Activated CD8-positive, alpha-beta T cell treated with anti-CD3 and anti-CD28 coated beads, Interleukin-2, amount 10 ng/mL, durations not matched to agents 7 days and 5 days (primary cell): ENCODE measurements at places on chromosomes 5 and 9. TPM values are rescaled to one million over a fixed set of nuclear protein-coding genes. Genes with fewer than 3 reads are reported as not detected.
A peak's percentile ranks its signal among the peaks of the same experiment; 100 is the strongest.

GRCh38 chr9:37034305-37034937, 353 bp upstream of the PAX5 start:
- peaks cover 89% of the 10 kb centered on the region for H3K27me3 ChIP-seq
- peaks cover 5% of the 10 kb centered on the region for H3K36me3 ChIP-seq
- H3K27ac ChIP-seq: no peak overlapping the region
- peak overlapping the region; percentile 49 for H3K4me3 ChIP-seq
- DNase-seq: no peak

- H3K27me3 ChIP-seq: no peaks in the 10 kb centered on the region
- no peak for DNase-seq
- H3K4me1 ChIP-seq: no peaks in the 10 kb centered on the region
- no peaks in the 10 kb centered on the region for H3K36me3 ChIP-seq
- no peak overlapping the region for H3K4me3 ChIP-seq
- H3K27ac ChIP-seq: no peak overlapping the region
These were observed 892.9 kb downstream of the NR2F1-AS1 start for GRCh38 chr5:92687821-92688722.

DNA sequence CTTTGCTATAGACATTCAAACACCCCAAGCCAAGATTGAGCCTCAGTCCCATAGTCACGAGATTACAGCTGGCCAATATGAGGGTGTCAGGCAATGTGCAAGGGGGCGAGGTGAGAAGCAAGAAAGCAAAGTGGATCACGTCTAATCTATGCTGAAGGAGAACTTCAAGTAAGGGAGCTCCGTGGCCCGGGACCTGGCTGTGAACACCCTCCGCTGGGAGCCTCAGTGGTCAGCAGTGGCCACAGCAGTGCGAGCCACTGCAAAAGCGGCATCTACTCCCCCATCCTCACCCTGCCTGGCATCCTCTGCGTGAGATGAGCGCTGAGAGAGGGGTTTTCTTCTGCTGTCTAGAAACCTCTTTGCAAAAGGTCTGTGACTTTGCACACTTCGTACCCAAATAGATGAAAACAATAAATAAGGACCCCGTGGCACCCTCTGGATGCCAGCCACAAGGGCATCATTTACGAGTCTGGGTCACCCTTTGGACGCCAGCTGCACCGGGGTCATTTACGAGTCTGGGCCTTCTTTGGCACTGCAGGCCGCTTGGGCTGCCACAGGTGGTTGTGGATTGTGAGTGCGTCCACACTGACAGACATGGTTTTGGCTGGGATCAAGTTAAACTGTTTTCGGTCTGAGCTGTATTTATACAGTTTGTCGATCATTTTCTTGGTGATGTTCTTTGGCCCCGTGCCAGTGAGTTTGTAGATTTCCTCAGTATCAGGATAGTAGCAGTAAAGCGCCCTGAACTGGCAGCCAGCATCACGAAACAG, 96.4 kb downstream of the CAMSAP1 start:
- no peak overlapping the region for H3K27ac ChIP-seq
- DNase-seq: no peak
- no peaks in the 10 kb centered on the region for H3K27me3 ChIP-seq
- H3K36me3 ChIP-seq: peaks cover 14% of the 10 kb centered on the region

- H3K4me1 ChIP-seq: peaks cover 1% of the 10 kb centered on the region
- no peaks in the 10 kb centered on the region for H3K27me3 ChIP-seq
- DNase-seq: no peak
- no peak overlapping the region for H3K27ac ChIP-seq
These were observed 143.2 kb upstream of the TRIM32 start for GRCh38 chr9:116543731-116544400.

GRCh38 chr5:180173198-180173544, 35.8 kb downstream of the RASGEF1C start:
- H3K27ac ChIP-seq: no peak overlapping the region
- H3K27me3 ChIP-seq: no peaks in the 10 kb centered on the region
- H3K4me3 ChIP-seq: no peak overlapping the region
- no peaks in the 10 kb centered on the region for H3K4me1 ChIP-seq
- H3K36me3 ChIP-seq: no peaks in the 10 kb centered on the region

Gene GARIN3
- not detected for total RNA-seq

Gene FGF10
- total RNA-seq: not detected

Gene ASS1
- total RNA-seq: 3.1 TPM

Gene TRPM6
- total RNA-seq: not detected

Gene CSF1R
- not detected for total RNA-seq

Gene PCDHA12
- total RNA-seq: not detected

Gene FOXI1
- not detected for total RNA-seq

Gene IGFBPL1
- total RNA-seq: not detected

Gene GPR151
- total RNA-seq: not detected

Gene OR1L4
- not detected for total RNA-seq

Gene SPOCK1
- not detected for total RNA-seq
